AG09319 (cell line): ENCODE measurements at places on chromosomes 2 and 18.

- DNase-seq = no peak
Observed at GRCh38 chr2:194203898-194204297, 1453.1 kb upstream of the SLC39A10 start.

DNA sequence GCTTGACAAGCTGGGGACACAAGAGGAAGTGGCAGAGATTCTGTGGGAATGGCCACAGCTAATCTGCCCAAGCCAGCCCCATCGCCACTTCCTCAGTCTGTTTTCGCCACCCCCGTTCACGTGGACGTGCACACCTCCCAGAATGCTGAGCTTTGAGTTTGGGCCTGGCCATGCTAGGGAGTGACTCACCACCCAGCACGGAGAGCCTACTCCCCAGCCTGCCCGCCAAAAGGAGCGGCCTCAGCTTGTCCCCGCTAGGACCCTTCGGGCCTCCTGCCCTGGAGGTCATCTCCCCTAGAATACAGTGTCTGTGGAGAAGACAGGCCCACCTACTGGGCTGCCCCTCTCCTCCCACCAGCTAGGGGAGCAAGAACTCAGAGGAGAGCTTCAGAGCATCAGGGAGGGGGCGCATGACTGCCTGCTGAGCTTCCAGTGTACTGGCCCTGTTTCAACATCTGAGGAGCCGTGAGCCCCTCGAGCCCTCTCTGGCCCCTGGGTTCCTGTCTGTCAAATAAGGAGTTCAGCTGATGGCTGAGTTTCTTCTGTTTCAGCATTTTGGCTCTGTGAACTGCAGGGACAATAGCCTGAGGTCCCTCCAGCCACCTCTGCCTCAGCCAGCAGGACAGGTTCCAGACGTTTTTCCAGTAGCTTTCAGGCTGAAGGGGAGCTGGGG lies 5.1 kb downstream of the SLC35F6 start:
- DNase-seq = no peak

DNA sequence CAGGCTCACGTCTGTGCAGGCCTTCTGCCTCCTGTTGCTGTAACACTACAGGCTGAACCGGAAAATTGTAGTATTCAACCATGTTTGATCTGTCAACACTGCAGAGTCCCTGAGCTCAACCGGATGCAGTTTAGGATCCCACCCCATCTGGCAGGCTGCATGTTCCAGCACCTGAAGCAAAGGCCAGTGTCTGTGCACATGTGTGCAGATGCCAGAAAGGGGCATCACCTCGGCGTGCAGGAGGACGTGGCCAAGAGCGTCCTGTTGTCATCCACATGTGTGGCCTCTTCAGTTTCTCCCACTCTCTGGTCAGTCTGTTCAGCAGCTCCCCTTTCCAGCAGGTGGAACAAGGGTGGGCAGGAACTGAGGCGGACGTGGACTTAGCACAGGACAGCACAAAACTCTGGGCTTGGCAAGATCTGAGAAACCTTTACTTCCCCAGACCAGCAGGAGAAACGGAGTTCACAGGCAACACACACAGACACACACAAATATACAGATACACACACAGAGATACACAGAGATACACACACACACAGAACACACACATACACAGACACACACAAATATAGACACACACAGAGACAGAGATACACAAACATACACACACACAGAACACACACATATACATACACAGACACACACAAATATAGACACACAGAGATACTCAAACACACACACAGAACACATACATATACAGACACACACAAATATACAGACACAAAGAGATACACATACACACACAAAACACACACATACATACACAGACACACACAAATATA lies 111.3 kb downstream of the NDUFA10 start:
- no peak for DNase-seq

- DNase-seq = no peak
Observed at GRCh38 chr2:59684116-59684770, 869.2 kb downstream of the BCL11A start.

DNA sequence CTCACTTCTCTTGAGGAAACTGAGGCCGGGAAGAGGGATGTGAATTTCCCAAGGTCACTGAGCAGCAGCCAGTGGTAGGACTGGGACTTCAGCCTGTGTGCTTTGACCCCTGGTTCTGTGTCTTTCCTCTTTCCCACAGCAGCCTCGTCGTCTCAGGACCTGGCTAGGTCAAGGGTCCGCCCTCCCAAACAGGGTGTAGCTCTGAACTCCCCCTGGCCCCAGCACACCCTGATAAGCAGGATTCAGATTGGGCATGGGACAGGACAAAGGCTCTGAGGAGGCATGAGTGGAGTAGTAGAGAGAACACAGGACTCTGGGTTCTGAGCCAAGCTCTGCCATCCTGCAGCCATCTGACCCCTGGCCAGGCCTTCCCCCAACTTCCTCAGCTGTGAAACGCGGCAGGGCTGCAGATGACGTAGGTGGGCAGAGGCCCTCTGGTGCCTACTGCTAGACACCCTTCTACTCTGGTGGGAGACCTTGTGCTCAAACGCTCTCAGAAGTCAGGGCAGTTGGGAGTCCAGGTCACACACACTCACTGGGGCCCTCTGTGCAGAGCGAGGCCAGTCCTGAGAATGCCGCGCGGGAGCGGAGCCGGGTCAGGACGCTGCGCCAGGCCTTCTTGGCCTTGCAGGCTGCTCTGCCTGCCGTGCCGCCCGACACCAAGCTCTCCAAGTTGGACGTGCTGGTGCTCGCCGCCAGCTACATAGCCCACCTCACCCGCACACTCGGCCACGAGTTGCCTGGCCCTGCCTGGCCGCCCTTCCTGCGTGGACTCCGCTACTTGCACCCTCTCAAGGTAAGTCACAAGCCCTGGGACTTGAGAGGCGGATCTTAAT lies 984 bp downstream of the TCF23 start:
- DNase-seq = no peak

DNA sequence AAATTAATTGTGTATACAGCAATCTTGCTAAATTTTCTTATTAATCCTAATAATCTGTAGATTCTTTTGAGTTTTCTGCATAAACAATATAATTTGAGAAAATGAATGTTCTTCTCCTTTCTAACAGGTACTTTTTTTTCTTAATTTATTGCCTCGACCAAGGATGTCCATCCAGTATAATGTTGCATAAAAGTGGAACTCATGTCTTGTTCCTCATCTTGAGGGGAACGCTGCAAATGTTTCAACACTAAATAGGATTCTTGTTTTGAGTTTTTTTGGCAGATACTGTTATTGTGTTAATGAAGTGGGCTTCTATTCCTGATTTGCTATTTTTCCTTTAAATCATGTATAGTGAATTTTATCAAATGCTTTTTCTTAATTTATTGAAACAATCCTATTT lies 244.4 kb upstream of the REV1 start:
- no peak for DNase-seq

- no peak for DNase-seq
Observed at GRCh38 chr2:213315168-213315876, 31.1 kb downstream of the SPAG16 start.

GRCh38 chr2:169397697-169398096 lies 35.4 kb upstream of the LRP2 start:
- DNase-seq = no peak

DNA sequence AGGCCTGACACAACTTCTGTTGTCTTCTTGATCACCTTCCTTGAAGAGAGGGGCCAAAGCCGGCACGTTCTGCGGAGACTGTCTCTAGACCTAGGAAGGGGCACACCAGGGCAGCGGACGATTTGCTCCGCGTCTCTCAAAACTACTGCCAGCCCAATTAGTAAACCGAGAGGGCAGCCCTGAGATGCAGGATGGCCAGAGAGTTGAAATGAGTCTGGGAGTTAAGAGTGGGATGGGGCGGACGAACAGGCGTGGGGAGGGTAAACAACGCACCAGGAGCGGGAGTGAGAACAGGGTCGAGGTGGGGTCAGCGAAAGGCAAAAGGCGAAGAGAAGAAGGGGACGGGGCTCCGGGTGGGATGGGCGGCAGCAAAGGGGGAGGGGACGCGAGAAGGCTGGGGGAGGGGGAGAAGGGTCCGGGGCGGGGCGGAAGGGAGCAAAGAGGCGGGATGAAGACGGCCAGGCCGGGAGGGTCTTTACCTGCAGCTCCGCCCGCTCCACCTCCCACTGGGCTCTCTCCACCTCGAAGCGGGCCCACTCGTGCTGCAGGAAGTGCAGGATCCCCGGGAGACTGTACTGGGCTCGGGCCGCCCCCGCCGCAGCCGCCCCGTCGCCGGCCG lies 476 bp downstream of the STRN start:
- no peak for DNase-seq

GRCh38 chr2:143816916-143817315 lies 687.7 kb downstream of the ARHGAP15 start:
- no peak for DNase-seq

DNA sequence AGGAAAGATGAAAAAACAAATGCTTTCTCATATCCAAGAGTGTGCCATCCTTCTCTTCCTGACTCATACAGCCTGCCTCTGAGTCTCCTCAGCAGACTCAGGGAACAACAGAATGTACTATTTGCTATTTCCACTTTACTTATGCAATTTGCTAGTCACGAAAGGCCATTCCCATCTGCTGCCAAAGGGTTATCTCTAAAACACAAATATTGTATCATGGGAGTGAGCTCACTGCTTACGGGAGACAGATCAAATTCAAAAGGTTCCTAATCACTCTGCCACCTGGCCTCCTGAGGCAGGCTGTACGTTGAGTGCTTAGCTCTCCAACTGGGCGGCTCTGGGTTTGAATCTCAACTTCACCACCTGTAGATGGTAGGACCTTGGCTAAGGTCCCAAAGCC lies 92.0 kb downstream of the GAREM1 start:
- no peak for DNase-seq

DNA sequence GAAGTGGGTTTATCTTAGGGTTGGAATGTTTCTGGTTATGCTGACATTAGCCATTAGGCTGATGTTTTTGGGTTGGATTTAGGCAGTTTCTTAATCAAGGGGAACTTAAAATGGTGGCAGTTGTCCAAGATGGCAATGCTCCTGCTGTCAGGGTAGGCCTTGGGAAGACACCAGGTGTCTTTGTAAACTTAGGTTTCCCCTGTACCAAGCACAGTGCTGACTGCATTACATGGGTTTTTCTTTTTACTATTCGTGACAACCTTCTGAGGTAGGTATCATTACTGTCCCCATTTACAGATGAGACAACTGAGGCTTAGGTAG lies 528 bp upstream of the ATG16L1 start:
- no peak for DNase-seq

DNA sequence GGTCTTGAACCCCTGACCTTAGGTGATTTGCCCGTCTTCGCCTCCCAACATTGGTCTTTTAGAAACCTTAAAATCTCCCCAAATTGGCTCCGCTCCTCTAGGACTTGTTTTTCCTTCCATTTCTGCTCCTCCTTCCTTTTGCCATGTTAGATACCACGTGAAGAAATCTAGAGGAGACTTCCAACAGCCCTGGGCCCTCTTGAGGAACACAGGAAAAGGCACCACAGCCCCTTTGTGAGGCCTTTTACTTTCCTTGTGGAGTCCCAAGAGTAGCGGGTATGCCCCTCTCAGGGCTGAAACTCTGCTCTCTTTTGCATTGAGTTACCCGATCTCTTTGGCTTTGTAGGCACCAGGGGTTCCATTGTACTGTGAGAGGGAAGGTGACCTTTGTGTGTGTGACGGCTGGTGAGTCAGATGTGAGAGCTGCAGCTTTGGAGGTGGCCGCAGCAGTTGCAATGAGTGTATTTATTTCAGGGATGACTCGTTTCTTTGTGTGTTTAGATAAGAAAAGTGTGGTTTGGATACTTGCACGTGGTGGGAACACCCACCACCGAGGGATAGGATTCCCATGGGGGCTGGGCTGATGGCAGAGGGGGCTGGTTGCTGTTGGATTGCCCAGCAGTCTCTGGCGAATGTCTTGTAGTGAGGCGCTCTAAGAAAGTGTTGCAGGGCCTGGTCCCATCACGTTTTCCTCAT lies 218.4 kb upstream of the HS6ST1 start:
- DNase-seq = peak; percentile 83

- no peak for DNase-seq
Observed at GRCh38 chr2:16284941-16285625, 344.7 kb downstream of the MYCN start.

DNA sequence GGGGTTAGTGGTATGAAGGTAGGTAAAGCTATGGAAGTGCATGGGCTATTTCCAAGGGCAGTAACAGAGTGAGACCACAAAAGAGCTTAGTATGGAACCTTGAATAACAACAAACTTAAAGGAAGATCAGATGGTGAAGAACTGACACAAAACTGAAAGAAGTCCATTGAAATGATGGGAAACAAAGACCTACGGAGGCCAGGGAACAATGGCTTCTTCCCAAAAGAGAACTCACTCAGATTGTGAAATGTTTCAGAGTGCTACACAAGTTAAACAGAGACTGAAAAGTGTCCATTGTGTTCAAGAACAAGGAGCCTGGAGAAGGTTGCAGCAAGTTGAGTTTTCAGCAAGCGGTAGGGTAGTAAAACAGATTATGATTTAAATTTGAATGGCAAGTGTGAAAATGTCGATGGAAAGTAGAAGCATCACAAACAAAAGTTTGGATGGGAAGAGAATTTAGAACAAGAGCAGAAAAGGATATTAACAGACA lies 700.0 kb upstream of the NXPH2 start:
- no peak for DNase-seq

DNA sequence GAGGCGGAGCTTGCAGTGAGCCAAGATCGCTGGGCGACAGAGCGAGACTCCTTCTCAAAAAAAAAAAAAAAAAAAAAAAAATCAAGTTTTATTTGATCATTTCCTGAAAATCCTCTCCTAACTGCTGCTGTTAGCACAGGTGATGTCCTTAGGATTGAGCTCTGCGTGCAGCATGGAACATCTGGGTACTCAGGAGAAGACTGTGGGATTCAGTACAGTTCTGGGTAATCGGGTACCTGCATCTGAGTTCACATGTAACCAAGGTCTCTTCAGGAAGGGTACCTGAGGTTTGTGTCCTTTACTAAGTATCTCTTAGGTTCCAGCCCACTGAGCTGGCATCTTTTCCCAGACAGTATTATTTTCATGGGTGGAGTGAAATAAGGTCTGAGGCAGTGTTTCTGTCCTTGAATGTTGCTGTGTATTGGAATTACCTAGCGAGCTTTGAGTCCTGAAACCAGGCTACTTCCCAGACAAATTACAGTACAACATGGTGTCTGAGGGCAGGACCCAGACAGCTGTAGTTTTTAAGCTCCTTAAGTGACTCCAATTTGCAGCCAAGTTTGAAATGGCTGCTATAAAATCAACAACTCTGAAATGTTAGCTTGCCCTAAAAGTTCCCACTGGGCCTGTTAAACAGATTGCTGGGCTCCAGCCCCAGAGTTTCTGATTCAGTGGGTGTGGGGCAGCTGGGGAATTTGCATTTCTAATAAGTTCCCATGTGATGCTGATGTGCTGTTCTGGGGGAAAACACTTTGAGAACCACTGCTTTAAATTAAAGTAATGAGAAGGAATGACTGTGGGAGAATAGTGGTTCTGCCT lies 120.5 kb downstream of the PMAIP1 start:
- no peak for DNase-seq

GRCh38 chr2:5980450-5981190 lies 288.4 kb downstream of the SOX11 start:
- DNase-seq = no peak

DNA sequence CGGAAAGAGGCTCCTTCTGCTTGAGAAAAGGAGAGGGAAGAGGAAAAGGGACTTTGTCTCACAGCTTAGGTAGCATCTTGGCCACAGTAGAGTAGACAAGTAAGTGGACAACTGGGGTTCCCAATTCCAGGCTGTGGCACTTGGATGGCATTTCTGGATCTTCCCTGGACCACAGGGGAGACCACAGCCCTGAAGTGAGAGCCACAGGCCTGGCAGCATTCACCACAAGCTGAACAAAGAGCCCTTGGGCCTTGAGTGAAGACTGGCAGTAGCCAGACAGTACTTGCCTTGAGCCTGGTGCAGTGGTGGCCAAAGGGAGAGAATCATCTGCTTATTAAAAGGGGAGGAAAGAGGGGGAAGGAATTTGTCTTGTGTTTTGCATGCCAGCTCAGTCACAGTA lies 226.1 kb upstream of the KLHL14 start:
- no peak for DNase-seq
